ENCODE measurements at places on chromosomes 13 and 19.

- no peak for DNase-seq
These were observed 68.6 kb downstream of the DPF1 start for GRCh38 chr19:38155453-38155852.

DNA sequence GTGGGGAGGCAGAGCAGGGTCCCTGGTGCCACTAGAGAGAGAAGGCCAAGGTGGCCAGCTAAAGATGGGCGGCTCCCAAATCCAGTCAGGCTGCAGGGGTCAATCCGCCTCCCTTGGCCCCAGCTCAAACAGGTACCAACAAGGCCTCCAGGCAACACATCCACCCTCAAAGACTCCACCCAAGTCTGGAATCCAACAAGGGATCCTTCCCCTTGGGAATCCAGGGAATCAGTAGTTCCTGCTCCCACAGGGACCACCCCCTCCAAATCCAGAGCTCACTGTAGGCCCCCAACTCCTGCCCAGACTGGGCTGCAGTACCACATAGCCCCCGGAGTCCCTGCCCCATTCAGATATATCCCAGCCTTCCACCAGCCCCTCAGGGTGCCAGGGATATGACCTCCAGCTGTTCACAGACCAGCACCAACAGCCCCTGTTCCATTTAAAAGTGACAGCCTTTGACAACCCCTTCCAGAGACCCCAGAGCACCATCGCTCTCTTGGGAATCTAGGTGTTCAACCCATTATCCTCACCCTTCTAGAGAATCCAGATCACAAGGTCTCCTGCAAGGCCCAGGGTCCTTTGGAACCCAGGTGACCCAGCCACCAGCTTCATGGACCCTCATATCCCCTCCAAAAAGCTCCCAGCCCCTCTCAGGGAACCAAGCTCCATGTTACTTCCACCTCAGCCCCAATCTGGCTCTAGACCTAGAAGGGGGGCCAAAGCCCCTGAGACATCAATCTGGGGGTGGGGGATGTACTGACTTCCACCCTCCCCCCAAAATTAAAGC is 3.2 kb downstream of the ERF start:
- no peak for DNase-seq

DNA sequence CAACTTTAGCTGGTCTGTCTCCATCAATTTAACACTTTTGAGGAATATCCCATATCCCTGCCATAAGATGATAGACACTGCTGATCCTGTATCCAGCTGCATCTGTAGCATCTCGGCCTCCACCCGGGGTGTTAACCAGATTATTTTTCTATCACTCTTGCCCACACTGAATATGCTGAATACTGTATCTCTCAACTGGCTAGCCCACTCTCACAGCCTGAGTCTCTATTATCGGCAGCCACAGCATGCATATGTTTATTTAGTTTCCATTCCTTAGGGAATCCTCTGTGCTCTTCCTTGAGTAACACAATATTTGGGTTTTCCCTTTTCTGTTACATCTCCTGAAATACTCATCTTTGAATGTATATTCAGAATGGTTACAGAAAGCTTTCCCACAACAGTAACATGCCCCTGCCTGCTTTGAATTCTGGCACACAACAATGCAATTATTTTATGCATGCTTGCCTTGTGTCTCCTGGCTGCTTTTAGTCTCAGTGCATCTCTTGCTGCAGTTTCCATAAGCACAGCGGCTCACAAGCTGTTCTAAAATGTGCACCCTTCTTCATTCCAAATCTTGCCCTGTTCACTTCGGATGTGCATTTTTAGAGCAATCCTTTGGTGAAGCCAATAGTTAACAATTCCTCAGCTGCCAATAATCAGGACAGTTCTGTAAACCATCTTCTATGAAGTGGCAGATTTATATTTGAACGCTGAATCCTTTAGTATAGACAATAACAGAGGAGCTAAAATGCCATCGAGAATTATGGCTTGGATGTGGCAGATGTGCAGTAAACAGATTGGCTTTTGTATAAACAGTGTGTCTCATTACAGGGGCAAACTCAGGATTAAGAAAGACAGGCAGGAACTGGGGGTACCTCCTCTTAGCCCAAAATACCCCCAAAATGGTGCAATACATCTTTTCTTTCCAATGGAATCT is 261.9 kb upstream of the SOX21 start:
- DNase-seq = no peak

DNA sequence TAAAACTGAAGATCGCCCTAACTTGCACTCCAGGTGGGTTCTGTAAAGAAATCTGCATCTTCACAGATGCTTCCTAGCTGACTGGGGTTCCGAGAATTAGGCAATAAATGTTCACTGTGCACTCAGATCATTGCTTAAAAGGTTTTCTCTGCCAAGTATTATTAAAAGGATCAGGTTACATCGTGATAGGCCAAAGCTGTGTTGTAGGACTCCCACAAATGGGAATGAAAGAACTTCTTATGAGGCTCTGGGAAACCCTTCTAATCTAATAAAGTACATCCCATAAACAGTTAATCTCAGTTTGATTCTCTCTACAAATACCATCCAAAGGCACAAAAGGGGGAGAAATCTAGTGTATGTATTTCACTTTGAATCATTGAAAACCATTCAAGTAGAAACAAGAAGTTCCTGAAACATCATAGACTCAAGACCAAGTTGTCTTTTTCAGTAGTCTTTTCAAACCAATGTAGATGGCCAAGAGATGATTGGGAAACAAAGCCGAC is 7.1 kb upstream of the POU4F1 start:
- DNase-seq = no peak
